Cortex of kidney (tissue), 1 donor: ENCODE measurements at places on chromosomes 1 and 21.

DNA sequence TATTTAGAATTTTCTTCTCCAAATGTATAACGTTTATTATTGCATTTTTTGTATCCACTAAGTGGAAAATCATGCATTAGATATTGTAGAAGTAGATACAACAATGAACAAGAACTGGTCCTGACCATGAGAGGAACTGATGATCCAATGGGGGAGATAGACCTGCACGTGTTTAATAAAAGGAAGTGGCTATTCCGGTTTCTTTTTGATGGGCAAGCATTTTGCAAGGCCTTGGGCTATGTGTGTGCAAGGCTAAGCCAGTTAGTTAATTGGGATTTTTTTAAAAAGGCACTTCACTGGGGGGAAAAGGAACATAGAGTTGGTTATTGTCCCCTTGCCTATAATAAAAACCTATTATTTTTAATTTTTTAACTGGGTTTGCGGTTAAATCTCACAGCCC, 961 bp upstream of the VCAM1 start:
- DNase-seq: no peak

DNA sequence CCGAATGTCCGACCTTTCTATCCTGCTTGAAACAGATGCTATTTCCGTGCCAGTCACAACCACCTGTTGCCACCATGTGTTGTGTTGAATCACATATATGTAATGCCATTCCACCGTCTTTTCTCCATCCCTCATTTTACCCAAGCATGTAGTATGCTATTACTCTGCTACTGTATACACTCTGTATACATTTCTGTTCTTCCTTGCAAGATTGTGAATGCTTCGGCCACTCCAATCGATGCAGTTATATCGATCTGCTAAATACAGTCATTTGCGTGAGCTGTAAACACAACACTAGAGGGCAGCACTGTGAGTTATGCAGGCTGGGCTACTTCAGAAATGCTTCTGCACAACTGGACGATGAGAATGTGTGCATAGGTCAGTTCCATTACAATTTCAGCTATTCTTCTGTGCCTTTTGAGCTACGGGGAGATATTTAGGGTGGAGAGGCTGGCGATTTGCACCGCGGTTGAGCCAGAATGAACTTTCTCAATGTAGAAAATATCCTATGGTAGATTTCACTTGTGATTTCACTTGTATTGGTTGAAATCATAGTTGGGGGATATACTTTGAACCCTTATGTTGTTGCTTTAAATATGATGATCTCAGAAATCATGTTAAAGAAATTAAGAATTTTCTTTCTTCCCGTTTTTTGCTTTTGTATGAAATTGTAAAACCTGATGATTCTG, 289.8 kb downstream of the NTNG1 start:
- no peak for DNase-seq

- DNase-seq: no peak
Measured at GRCh38 chr1:210364479-210364878, 35.8 kb downstream of the HHAT start.

GRCh38 chr1:212315907-212316306, 30.7 kb downstream of the PPP2R5A start:
- DNase-seq: no peak

DNA sequence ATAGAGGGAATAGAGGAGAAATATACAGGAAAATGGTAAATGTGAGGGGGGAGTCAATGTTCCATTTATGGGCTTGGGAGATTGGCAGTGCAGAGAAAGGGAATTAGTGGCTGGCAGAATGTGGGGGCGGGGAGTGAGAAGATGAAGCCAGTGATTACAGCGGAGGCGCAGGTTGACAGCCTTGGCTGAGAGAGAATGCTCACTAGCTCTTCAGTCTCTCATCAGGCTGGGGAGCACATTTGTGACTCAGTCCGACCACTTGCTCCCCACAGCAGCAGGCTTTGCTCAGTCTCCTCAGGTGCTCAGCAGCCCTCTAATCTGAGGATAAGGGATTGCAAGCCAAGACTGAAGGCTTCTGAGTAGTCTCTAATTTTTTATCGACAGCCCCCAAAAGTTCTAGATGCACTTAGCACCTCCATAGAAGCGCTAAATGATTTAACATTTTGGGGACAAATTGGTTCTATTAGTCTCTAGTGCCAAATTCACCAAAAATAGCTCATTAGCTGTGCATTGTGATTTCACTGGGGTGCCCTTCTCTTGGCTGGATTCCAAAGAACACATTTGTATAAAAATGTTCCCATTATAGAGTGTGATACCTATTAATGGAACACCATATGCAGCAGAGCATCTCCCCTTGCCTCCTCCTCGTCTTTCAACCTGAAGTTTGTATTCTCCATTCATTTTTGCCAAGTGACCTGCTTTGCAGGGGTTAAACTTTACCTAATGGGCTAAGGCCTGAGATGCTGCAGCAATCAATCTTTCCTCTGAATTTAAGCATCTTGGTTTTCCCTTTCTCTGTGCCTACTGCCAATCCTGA, 191.8 kb downstream of the ZNF326 start:
- DNase-seq: no peak

- DNase-seq: no peak
Measured at GRCh38 chr1:51313961-51314777, 16.2 kb downstream of the TTC39A start.

DNA sequence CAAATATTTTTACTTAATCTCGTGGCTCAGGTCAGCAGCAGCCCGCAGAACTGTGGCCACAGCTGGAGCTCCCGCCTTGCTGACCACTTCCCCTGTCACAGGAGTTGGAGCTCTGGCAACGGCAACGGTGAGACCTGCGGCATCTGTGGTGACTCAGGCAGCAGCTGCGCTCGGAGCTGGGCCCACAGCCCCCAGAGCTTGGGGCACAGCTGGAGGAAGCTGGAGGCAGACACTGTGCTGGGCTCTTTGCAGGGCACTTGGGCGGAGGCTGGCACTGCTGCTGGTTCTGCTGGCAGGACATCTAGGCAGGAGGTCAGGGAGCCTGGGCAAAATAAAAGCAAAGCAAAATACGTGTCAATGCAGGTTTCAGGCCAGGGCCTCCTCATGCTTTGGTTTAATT, at the start of gene LCE3A:
TSS of gene LCE3A (minus strand) at position 301 of the 400 bp plus-strand sequence. CDS start at position 301, 0 bp downstream.
- no peak for DNase-seq

DNA sequence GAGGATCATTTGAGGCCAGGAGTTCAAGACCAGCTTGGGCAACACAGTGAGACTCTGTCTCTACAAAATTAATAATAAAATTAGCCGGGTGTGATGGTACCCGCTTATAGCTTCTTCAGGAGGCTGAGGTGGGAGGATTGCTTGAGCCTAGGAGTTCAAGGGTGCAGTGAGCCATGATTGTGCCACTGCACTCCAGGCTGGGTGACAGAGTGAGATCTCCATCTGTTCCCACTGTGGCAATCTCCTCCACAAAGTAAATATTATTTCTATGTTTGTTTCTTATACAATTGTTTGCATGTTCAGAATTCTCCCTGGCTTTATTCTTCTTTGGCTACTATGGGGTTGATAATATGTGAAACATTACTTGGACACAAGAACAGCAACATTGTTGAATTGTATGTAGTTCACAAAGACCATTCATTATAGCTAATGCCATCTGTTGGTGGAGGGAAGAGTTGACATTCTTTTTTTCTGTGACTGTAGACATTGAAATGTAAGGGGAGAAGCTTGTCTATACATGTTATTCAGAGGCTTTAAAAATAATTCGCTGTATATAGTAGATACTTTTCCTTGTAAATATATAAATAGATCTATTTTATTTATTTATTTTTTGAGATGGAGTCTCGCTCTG, 47.8 kb upstream of the SRSF10 start:
- DNase-seq: no peak

DNA sequence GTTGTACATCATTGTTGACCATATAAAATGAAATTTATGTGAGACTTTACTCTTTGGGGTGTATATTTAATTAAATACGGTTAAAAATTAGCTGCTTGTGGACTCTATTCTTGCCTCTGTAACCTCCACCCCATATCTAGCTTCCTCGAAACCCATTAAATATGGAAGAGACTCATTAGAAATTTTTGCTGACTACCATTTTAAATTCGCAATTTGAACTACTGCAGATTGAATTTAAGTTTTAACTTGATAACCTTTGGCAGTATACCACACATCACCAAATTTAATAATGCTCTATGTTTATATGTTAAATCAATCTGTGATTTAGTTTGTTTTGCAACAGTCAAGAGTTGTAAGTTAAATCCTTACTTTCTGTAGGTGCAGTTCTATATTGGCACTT, 88.5 kb upstream of the QSOX1 start:
- no peak for DNase-seq
